ENCODE measurements at places on chromosomes 2 and 18.

GRCh38 chr2:16932826-16933225 is 267.2 kb upstream of the CYRIA start:
- no peak for DNase-seq

DNA sequence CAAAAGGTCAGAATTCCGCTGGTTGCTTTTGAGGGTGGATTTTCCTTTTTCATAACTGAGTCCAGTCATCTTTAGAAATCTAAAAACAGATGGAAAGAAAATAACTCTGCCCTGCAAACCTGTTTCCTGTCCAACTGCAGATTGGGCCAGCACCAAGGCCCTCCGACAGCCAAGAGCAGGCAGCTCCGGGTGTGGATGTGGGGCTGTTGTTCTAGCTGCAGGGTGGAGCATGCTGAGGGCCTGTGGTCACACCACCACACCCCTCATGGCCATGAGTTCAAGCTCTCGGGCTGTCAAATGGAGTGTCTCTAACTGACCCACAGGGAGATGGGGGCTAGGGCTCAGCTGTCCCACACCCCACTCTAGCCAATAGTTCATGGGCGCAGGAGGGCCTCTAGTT is 69.3 kb upstream of the BZW1 start:
- DNase-seq: no peak

GRCh38 chr2:239603411-239604356 is 202.9 kb upstream of the HDAC4 start:
- peak; percentile 8 for DNase-seq

DNA sequence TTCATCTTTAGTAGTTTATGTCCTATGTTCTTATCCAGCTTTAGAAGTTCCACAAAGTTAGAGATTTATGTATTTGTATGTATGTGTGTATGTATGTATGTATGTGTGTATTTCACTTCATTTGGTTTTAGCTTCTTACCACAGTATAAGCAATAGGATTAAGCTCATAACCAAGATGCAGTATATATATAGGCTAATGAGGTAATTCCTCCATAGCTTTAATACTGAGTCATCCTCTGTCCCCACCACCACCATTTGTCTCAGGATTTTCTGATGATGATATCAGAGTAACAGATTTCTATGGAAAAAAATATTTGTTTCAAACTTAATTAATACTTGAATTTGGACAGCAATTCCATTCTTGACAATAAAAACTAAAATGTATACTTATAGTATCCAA is 159.2 kb downstream of the SOX11 start:
- DNase-seq: no peak

DNA sequence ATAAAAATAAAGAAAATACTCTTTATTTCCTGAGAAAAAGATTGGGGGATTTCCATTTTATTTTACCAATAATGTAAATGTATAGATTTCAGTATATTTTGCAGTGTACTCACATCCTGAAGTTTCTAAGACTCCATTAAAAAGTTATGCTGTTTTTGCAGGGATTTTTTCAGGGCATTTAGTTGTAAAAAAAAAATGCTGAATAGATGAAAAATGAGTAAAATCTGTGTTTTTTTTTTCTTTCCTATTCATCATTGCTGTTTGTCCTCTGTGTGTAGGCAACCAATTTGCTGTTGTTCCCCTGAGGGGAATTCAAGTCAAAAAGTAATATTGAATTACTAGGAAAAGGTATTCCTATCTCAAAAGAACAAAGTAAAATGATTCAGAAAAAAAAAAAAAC is 66.3 kb downstream of the MEIS1 start:
- DNase-seq: no peak

DNA sequence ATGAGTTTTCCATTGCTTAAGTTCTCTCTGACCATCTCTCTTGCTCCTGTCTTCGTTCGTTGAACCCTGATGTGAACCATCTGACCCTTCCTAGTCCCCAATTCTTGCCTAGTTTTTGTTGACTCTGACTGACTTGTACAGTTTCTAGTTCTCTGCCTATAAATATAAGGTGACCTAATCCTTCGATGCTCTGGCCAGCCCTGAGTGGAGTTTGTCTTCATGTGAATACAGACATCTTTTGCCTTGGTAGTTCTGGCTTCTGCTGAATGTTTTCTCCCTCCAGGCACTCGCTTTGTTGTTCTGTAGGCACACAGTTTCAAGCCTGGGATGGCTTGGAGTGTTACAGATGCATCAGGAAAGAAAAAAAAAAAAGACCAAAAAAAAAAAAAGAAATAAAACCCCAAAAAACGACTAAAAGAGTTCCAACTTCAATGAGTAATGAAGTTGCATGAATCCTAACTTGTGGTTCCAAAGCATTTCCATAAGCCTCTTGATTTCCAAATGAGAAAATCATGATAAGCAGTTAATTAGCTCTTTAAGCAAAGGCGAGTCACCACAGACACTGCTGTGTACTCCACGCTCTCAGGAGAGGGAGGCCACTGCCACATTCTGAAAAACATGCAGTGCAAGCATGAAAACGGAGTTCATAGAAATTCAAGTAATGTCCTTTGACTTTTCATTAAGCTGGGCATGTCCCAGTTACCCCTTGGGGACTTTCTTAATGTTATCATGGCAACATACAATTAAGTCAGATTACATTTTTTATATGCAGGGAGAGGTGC is 165.2 kb downstream of the TDRD15 start:
- no peak for DNase-seq

GRCh38 chr2:131093696-131094462 is 619 bp upstream of the FAM168B start:
- no peak for DNase-seq

GRCh38 chr2:136801661-136802060 is 36.3 kb downstream of the THSD7B start:
- DNase-seq: no peak

DNA sequence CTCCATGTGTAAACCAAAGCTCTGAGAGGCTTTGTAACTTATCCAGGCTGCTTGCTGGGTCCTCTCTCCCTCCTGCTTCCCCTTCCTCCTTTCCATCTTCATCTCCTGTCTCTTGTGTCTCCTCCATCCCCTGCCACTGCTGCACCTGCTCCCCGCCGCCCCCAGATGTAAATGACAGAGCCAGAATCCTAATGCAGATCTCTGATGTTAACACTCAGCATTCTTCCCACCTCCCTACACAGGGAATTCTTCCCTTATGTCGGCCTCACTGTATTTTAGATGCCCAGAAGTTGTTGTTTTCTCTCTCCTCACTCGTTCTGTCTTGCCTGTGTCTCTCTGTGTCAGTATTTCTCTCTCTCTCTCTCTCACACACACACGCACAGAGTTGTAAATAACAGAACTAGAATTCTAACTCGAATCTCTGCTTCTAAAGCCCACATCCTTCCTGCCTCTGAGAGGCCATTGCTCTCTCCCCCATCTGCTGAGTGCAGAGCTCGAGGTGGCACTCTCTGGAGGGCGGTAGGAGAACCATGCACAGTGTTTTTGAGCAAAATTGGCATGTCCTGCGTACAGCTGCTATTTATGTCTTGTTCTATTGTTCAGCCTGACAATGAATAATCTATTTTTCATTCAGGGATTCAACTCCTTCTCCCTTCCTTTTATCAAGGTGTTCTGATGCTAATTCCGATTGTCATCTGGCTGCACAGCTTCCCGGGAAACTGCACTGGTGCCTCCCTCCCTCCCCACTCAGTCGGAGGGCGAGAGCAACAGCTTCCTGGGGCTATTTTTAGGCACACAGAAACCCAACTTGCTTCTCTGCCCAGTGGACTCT is 219.9 kb downstream of the SH3RF3 start:
- DNase-seq: no peak

DNA sequence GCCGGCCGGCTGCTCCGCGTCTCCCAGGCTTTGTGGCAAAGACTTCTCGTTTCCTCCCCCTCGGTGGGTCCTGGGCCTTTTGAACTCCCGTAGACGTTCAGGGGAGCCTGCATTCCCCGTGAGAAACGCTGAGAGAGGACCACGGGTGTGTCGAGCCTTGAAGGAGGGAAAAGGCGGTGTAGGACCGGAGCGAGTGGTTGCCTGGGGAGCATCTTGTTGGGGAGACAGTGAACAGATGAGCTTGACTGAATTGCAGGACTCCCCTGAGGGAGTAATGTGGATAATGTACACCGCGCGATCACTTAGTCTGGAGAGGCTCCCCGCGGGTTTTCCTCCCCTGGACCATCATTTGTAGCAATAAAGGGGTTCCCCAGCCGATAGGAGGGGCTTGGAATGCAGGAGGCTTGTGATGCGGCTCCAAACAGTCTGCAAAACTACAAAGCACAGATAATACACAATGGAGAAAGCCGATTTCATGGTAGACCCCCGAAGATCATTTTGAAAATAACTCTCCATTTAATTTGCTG is 769 bp downstream of the ALMS1 start:
- DNase-seq: no peak

GRCh38 chr2:38274286-38275276 is 102.5 kb downstream of the ATL2 start:
- no peak for DNase-seq

DNA sequence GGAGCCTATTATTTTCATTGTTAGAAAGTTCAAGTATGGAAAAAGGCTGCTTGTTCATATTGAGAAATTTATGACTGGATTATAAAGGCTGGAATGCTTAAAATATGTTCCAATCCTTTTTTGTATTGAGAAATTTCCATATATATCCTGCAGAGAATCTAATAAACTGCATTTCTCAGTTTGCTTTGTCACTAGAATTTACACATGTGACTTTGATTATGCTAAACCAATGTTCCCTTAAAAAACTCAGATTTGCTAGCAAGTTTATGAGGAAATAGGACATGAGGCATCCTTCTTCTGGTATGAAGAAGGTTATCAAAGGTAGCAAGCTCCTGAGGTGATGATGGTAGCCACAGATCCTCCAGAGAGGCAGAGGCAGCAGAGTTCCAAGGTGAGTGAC is 29.2 kb upstream of the DSEL start:
- no peak for DNase-seq

- no peak for DNase-seq
Observed at GRCh38 chr2:70735071-70735470, 32.9 kb downstream of the ADD2 start.

GRCh38 chr2:60493804-60494387 is 59.6 kb downstream of the BCL11A start:
- DNase-seq: no peak

GRCh38 chr18:23258566-23259469 is 123.5 kb downstream of the CABLES1 start:
- DNase-seq: no peak

DNA sequence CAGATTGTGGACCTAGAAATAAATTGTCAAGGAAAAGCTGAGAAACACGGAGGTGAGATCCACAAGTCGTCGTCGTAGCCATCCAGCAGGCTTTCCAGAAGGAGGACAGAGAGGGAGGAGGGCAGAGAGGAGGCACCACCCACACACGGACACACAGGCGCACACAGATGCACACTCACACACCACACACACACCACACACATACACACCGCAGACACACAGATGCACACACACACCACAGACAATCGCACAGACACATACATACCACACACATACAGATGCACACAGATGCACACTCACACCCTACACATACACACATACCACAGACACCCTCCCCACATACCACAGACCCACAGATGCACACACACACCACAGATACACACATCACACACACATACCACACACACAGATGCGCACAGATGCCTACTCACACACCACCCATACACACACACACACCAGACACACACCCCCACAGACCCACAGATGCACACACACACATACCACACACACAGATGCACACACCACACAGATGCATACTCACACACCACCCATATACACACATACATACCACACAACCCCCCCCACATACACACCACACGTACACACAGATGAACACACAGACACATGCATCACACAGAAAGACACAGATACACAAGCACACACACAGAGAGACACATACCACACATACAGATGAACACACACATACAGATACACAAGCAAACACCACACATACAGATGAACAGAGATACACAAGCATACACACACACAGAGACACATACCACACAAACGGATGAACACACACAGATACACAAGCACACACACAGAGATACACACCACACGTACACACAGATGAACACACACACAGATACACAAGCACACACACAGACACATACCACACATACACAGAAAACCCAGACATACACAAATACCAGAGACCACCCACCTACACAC is 12.7 kb upstream of the BOK start:
- no peak for DNase-seq

- no peak for DNase-seq
Observed at GRCh38 chr2:218722876-218723785, 12.5 kb downstream of the TTLL4 start.

DNA sequence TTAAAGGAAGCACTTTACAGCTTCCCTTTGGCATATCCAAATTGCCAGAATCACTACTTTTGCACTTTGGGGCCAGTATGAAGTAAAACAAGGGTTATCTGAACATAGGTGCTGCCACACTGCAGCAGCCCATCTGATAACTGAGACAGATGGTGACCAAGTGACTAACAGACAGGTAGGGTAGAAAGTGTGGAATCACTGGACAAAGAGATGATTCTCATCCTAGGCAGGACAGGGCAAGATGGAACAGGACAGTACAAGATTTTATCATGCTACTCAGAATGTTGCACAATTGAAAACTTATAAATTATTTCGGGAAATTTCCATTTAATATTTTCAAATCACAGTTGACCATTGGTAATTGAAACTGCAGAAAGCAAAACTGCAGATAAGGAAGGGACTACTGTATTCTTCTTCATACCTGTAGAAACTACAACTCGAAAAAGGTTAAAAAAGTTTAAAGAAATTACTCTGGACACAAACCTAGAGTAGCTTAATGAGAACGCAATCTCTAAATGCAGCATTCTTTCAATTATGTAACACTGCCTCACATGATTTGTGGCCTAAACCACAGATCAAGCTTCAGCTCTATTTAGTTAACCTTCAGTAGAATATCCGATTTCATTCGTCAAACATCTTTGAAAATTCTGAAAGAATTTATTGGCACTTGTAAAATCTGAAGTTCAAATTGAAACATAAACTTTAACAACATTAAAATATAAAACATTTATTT is 31.4 kb downstream of the HEATR5B start:
- no peak for DNase-seq

- no peak for DNase-seq
Observed at GRCh38 chr2:106156305-106157296, 37.5 kb downstream of the UXS1 start.

Data from activated naive CD8-positive, alpha-beta T cell treated with anti-CD3 and anti-CD28 coated beads, Interleukin-2, amount 10 ng/mL, durations not matched to agents 7 days and 5 days (primary cell).